Esophagus mucosa (tissue), 1 donor: ENCODE measurements at places on chromosomes 11 and 22. TPM values are rescaled to one million over a fixed set of nuclear protein-coding genes. Genes with fewer than 3 reads are reported as not detected.

- peak; percentile 33 for ATAC-seq
These were observed 2.4 kb upstream of the ATP5MG start for GRCh38 chr11:118398791-118399559.

GRCh38 chr22:35135165-35135564 is 69.2 kb downstream of the ISX start:
- no peak for ATAC-seq

DNA sequence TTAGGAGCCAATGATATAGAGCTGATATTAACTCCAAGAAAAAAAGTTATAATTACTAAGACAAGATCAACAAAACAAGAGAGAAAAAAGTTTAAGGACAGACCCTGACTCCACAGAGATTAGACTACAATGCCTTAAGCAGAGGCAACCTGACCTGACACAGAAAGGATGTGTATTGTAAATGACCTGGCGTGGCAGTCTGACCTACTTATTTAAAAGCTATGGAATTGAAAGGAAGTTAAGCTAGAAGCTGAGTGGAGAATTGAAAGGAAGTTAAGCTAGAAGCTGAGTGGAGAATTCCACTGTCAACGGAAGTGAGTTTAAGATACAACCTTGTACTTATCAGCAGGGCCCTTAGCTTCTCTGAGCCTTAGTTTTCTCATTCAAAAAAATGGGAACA is 885.4 kb downstream of the OPCML start:
- ATAC-seq = no peak

The NLRP6 gene
- total RNA-seq = 0.12 TPM

The FZD4 gene
- total RNA-seq = 3.3 TPM

The CNTN5 gene
- 0.04 TPM for total RNA-seq
